Foreskin keratinocyte (primary cell): ENCODE measurements at places on chromosomes 6 and 20.

DNA sequence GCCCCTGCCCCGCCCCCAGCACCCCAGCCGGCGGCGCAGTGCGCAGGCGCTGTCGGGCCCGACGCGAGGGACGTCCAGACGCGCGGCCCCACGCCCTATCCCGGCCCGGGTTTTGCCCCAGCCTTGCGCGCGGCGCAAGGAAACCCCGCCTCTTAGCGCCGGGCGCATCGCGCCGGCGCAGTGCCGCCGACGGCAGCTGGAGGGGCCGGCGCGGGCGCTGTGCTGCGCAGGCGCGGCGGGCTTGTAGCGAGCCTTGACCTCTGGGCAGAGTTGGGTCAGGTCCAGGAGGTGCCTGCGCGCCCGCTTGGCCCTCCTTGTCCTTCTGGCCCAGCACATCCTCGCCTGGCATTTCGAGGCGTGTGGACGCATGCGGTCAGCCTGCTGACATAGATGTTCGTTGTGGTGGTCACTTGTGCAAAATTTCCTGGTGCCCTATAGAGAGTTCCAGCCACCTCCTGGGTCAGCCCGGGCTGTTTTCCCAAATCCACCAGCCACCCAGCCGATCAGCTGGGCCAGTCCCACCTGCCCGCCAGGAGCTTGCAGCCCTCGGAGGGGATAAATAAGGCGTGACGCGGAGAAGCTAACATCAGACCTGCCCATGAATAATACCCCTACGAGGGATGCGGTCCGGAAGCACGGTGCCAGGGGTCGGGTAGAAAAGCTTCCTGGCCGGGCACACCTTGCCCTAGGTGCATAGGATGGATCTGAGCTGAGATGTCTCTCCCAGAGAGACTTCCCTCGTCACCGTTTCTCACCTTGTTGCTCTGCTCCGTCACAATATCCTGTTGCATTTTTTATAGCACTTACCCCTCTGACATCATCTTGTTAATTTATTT, 428 bp upstream of the PRELID3B start:
- DNase-seq: peak; percentile 76

DNA sequence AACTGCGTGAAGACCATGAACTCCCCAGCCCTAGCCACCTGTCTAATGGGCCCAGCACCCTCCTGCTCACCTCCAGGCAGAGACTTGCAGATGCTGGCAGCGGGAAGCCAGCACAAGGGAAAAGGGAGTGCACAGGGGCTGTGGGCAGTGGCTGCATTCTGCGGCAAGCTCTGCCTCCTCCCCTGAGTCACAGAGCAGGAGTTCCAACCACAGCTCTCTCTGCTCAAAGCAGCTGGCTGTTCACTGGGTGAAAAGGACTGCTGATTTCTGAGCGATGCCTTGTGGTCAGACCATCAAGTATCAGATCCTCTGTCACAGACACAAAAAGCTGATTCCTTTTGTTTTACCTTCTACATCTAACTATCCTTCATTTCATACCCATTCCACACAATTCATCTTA, 10.5 kb downstream of the NKX2-2 start:
- no peak for DNase-seq

GRCh38 chr6:4533576-4533975, 242.6 kb upstream of the CDYL start:
- no peak for DNase-seq

GRCh38 chr6:37520926-37521325, 21.2 kb upstream of the CCDC167 start:
- no peak for DNase-seq

DNA sequence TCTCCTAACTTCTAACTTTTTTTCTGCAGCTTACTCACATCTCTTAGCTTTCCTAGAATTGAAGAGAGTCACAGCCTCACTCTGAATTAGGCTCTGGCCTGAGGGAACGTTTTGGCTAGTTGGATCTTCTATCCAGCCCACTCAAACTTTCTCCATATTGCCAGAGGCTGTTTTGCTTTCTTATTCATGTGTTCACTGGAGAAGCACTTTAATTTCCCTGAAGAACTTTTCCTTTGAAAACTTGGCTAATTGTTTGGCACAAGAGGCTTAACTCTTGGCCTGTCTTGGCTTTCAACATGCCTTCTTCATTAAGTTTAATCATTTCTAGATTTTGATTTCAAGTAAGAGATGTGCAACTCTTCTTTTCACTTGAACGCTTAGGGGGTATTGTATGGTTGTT, 138.2 kb upstream of the PLCB4 start:
- DNase-seq: no peak

DNA sequence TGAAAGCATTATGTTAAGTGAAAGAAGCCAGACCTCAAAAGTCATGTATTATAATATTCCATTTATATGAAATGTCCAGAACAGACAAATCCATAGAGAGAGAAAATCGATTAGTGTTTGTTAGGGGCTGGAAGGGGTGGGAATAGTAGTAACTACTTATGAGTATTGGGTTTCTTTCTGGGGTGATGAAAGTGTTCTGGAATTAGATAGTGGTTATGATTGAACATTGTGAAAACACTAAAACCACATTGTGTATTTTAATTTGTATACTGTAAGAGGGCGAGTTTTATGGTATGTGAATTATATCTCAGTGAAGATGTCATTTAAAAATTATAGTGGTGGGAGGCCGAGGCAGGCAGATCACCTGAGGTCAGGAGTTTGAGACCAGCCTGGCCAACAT, 52.0 kb upstream of the KIF13A start:
- no peak for DNase-seq

GRCh38 chr20:34495916-34496315, 20.3 kb upstream of the DYNLRB1 start:
- no peak for DNase-seq

DNA sequence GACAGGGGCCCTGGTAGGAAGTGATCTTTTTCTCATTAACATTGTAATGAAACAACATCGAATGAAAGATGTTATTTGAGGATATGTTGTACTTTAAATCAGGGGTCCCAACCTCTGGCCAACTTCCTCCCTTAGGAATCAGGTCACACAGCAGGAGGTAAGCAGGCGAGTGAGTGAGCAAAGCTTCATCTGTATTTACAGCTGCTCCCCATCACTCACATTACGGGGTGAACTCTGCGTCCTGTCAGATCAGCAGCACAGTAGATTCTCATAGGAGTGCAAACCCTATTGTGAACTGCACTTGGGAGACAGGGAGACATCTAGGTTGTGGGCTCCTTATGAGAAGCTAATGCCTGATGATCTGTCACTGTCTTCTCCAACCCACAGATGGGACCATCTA, 19.9 kb downstream of the EPM2A start:
- DNase-seq: no peak

DNA sequence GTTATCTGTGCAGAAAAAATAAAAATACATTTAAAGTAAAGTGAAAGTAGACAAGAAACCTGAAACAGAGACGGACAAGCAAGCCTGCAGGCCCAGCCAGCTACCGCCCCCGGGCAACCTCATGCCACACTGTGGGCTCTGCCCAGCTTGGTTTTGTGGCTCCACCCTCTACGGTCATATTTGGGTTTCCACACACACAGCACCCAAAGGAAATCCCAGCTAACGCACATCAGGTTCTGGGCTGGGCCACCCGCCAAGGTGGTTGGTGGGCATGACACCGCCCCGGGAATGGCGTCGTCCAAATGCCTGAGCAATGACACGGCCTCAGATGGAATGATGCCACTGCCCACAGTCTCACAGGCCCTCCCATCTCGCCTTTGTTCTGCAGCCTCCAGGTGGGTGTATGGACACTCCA, 22.9 kb downstream of the FAM110A start:
- DNase-seq: peak; percentile 99

DNA sequence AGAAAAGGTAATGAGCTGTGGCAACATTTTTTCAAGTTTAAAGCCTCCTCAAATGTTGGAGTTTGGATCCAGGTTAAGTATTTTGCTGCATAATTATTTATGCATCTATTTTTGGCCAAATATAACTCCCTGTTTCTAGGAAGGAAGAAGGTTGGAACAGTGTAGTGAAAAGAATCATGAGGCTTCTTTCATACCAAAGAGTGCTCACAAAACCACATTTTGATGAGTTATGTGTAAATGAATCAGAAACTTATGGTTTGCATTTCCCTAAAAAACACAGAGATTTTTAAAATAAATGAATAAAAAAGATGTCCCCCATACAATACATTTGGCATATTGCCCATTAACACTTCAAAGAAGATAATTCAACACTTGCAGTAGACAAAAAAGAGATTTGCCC, 246.9 kb upstream of the PRDM1 start:
- DNase-seq: no peak

- DNase-seq: no peak
Observed at GRCh38 chr6:144416773-144417172, 131.6 kb downstream of the UTRN start.

GRCh38 chr20:62067547-62068260, 2.0 kb upstream of the TAF4 start:
- no peak for DNase-seq

- DNase-seq: no peak
Observed at GRCh38 chr20:58330687-58331086, 21.2 kb downstream of the RAB22A start.

GRCh38 chr6:169763881-169764280, 12.5 kb downstream of the ERMARD start:
- no peak for DNase-seq

DNA sequence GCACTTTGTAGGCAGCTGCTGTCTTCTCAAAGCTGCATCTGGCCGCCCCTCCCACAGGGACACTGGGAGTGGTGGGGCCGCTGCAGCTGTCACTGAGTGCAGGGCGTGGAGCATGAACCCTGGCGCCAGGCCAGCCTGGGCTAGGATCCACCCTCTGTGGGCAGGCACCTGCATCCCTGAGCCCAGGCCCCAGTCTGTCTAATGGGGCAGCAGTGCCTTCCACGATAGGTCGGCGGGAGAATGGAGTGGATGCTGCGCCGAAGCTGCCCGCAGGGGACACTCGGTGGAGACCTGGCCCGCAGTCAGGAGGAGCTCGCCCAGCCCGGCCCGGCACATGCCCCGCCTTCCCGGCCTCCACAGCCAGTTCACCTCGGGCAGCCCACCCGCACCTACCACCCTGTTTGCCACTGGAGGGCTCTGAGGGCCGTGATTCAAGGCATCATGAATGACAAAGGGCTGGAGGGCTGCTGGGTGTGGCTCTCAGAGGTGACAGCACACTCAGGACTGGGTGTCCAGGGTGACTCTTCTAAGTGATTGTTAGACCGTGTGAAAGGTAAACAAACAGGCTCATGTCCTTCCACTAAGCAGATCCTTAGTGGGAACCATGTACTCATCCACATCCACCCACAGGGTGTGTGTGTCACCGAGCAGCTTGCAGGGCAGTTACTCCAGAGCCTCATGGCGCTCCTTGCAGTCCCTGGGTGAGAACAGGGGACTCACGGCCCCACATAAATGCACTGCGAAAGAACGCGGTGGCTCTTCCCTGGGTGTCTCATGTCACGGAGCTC, 133.9 kb downstream of the AGPAT4 start:
- no peak for DNase-seq

DNA sequence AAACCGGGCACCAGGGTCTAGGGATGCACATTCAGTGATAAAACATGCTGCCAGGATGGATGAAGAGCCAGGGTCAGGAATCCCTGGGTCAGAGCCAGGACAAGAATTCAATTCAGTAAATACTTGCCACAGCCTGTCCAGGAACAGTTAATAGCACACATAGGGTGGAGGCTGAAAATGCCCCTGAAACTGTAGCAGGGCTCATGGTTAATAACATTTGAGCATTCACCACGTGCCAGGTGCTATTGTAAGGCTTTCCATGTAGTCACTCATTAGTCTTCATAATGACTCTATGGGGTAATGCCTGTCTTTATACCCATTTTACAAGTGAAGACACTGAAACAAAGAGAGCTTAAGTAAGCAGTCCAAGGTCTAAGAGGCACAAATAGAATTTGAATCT, 296.3 kb downstream of the LRFN2 start:
- no peak for DNase-seq

DNA sequence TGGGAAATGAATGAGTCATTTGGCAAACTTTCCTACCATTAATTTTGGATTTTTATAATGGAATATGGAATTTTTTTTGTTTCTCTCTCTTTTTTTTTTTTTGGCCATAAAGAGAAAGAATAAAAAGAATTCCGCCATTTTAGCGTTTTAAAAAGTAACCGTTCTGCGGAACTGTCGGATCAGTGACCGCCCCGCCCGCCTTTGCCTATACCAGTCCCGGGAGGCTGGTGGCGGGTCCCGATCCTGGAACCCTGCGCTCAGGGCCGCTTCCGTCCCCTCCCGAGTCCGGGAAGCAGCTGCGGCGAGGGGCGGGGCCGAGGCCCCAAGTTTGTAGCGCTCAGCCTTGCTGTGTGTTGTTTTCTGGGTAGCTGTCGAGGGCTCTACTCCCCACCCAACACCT, 609 bp downstream of the L3MBTL1 start:
- DNase-seq: peak; percentile 6

GRCh38 chr6:96939007-96939805, 14.7 kb downstream of the KLHL32 start:
- peak; percentile 55 for DNase-seq

DNA sequence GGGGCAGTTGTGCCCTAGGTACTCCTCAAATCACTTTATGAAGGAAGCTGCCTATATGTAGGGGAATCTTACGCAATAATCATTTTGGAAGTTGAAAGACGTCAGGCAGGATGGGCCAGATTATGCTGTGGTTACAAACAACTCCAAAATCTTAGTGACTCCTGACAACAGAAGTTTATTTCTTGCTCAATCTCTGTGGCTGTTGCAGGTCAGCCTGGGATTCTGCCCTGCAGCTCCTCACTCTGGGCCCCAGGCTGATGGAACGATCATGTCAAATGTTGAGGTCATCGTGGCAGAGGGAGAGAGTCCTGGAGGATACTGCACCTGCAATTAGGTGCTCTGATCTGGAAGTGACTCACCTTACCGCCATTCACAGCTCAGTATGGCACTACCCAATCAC, 88.4 kb downstream of the ZDHHC14 start:
- peak; percentile 37 for DNase-seq

- no peak for DNase-seq
Observed at GRCh38 chr6:28657381-28657768, 131.7 kb downstream of the GPX5 start.

DNA sequence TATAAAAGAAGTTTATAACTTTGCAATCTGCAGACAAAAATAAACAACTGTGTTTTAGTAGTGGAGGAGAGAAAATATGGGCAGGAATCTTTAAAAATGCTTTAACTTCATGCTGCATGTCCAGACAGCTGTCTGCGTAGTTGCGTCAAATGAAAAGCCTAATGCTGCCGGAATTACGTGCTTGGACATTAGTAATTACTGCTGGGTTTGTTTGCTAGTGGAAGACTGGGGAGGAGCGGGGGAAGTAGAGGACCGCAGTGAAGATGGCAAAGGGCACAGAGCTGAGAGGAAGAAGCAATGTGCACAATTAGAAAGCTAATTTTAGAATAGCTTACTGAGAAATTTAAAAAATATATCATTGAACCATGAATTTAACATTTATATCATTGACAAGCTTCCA, 2.4 kb downstream of the SNAP25 start:
- no peak for DNase-seq
